ENCODE measurements at places on chromosomes 13 and 19.

DNA sequence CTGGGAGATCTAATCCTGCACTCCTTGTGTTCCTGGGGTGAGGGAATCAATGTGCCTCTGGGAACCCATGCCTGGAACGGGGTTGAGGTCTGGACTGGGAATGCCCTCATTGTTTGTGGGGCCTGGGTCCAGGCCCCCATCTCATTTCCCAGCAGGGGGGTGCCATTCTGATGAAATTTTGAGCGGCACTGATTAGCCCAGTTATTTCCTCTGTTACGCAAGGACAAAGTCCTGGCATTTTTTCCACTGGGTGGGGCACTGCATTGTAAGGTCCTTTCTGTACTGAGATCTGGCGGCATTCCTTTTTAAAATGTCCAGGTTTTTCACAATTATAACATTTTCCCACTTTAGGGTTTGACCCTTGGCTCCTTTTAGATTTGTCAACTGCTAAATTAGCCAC is 14.8 kb downstream of the FPR3 start:
- no peak overlapping the region for H3K27ac ChIP-seq
- no peak overlapping the region for H3K4me3 ChIP-seq

DNA sequence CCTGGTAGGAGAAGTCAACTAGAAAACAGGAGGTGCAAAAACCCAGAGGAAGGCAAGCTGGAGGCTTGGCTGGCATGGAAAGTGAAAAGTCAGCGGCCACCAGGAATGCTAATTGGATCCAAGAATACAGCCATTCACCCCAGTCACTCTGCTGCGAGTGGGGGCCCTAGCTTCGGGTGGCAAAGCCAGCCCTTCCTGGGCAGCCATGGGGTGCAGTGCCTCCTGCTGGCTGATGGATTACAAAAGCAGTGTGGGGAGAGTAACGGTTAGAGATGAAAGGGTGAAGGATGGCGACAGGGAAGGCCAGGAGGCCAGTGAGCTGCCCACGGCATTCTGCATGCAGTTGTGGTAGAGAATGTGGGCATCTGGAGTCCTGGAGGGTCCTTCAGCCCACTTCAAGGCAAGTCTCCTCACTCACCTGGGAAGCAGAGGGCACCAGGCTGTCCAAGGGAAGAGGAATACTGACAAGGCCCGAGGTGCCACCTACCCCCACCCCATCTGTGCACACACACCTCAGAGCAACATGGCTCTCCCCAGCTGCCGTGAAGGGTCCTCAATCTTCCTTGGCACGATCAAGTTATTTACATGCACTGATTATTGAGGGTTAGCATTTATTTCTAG is 20.3 kb upstream of the EPHX3 start:
- H3K4me1 ChIP-seq, result peaks cover 64% of the 10 kb centered on the region
- peak overlapping the region; percentile 72 for H3K27ac ChIP-seq
- peaks cover 34% of the 10 kb centered on the region for H3K36me3 ChIP-seq
- H3K27me3 ChIP-seq, result no peaks in the 10 kb centered on the region
- H3K4me3 ChIP-seq, result no peak overlapping the region
- DNase-seq, result no peak

- no peak overlapping the region for H3K4me3 ChIP-seq
- peak overlapping the region; percentile 43 for H3K27ac ChIP-seq
- H3K27me3 ChIP-seq, result no peaks in the 10 kb centered on the region
- DNase-seq, result no peak
These were observed 427.2 kb downstream of the COG6 start for GRCh38 chr13:40082639-40083038.

DNA sequence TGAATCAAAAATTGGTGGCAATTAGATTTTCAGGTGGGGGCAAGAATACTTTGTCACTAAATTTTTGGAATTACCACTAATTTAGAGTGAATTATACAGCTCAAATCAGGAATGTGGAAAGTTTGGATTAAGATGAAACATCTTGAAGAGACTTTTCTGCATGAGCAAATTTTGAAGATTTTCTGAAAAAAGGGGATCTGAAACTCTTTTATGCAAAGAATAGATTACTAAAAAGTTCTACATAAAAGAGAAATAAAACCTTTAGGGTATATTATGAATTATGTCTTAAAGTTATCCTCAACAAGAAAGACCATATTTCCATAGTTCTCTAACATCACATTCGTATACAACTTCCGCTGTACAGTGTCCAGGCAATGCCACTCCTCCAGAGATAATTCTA is 36.7 kb downstream of the ZNF93 start:
- H3K4me1 ChIP-seq, result no peaks in the 10 kb centered on the region
- H3K27me3 ChIP-seq, result no peaks in the 10 kb centered on the region
- no peak for DNase-seq
- no peak overlapping the region for H3K4me3 ChIP-seq
- no peaks in the 10 kb centered on the region for H3K36me3 ChIP-seq
- no peak overlapping the region for H3K27ac ChIP-seq

DNA sequence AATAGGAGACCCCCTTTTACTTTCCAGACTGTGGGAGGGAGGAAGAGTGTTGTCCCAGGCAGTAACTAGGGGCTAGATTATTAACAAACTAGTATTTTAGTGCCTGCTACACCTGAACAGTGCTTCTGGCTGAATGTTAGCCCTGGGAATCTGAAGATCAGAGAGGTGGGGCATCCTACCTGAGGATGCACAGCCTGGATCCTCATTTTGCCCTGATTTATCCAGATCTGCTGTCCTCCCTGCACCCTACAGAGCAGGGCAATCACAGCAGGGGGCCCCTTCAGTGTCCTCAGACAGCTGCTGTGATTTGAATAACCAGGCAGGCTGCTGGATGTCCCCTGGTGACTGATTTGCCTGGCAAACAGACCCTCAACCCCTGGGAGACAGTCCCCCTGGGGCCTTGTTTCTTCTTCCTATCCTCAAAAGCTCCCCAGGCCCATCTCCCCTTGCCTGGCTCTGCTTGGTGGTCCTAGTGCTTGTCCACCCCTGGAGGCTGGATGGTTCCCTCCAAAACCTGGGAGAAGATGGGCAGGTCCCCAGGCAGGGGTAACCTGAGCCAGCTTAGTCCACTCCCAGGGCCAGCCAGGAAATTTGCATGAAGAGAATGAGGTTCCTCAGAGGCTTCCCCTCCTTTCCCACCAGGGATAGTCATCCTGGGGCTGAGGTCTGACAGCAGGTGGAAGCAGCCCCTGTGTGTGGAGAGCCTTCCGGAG is at the start of gene OVOL3:
Gene OVOL3 (plus strand): TSS at position 657 of the 713 bp plus-strand sequence. CDS start 60 bp downstream, outside the sequence.
- H3K27me3 ChIP-seq, result no peaks in the 10 kb centered on the region
- H3K27ac ChIP-seq, result no peak within 1 kb of the TSS
- peaks cover 9% of the 10 kb centered on the region for H3K4me1 ChIP-seq

DNA sequence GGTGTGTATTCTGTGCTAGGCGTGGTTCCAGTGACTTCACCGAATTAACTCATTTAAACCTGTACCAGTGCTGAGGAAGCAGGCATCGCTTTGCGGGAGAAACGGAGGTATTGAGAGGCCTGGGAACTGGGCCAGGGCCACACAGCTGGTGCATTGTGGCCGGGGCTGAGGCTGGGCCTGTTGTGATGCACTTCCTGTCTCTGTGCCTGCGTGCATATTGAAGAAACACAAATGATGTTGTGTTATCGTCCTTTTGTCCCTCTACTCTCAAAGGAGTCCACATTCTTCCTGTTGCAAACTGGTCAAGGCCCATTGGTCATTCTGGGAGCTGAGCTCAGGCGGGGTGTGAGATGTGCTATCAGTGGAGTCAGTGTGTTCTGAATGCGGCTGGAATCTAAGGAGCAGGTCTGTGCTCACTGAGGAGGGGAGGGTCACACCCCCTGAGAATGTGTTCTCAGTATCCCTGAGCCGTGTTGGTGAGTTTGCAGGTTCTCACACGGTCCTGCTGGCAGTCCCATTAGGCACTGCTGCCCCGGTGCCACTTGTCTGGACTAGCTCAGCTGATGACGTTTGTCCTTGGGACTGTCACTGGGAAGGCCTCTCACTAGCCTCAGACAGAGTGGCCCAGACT is 62.1 kb downstream of the ARHGEF7 start:
- H3K4me1 ChIP-seq, result peaks cover 4% of the 10 kb centered on the region
- H3K27ac ChIP-seq, result peak overlapping the region; percentile 50
- DNase-seq, result peak; percentile 22
- peaks cover 11% of the 10 kb centered on the region for H3K36me3 ChIP-seq
- H3K4me3 ChIP-seq, result no peak overlapping the region
- H3K27me3 ChIP-seq, result no peaks in the 10 kb centered on the region

- peaks cover 12% of the 10 kb centered on the region for H3K27me3 ChIP-seq
- no peak overlapping the region for H3K27ac ChIP-seq
- H3K4me1 ChIP-seq, result no peaks in the 10 kb centered on the region
- no peak overlapping the region for H3K4me3 ChIP-seq
These were observed 31.8 kb downstream of the CACNG6 start for GRCh38 chr19:54023191-54023590.

- H3K4me1 ChIP-seq, result peaks cover 22% of the 10 kb centered on the region
- H3K4me3 ChIP-seq, result no peak overlapping the region
These were observed 213.0 kb downstream of the FOXO1 start for GRCh38 chr13:40453351-40454021.

DNA sequence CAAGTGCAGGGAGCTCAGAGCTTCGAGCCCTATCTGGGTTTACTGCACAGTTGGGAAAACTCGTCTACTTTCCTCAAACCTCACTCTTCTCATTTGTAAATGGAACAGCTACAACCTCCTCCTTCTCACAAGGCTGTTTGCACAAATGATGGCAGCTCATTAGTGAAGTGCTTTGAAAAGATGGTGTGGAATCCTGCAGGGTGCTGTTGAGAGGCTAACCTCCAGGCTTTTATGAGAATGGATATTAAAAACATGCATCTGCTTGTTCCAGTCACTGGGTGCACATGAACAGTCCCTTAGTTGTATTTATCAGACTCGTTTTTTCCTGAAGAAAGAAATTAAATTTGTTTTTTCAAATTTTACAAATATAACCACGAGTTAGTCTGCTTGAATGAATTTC is 36.6 kb downstream of the PCDH8 start:
- DNase-seq, result no peak
- H3K27ac ChIP-seq, result no peak overlapping the region
- no peaks in the 10 kb centered on the region for H3K36me3 ChIP-seq

- no peaks in the 10 kb centered on the region for H3K27me3 ChIP-seq
- H3K4me1 ChIP-seq, result peaks cover 77% of the 10 kb centered on the region
- DNase-seq, result no peak
These were observed 64.7 kb downstream of the COL4A2 start for GRCh38 chr13:110371550-110372465.

DNA sequence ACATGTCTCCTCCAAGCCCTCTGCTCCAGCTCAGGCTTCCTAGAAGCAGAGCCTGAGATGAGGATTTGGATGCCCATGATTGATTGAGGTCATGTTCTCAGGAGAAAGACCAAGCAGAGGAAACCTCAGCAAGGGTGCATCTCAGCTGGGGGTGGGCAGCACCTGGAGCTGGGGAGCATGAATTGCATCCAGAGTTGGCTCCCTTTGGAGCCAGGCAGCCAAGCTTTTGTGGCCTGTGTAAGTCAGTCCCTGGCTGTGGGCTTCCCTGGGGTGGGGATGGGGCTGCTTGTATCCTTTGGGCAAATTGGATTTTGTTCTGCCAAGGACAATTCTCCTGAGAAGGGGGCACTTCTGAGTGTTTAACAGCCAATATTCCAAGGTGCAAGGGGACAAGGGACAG is 91.5 kb upstream of the WASF3 start:
- DNase-seq, result no peak
- H3K36me3 ChIP-seq, result no peaks in the 10 kb centered on the region
- H3K4me3 ChIP-seq, result no peak overlapping the region
- no peaks in the 10 kb centered on the region for H3K4me1 ChIP-seq
- no peak overlapping the region for H3K27ac ChIP-seq

DNA sequence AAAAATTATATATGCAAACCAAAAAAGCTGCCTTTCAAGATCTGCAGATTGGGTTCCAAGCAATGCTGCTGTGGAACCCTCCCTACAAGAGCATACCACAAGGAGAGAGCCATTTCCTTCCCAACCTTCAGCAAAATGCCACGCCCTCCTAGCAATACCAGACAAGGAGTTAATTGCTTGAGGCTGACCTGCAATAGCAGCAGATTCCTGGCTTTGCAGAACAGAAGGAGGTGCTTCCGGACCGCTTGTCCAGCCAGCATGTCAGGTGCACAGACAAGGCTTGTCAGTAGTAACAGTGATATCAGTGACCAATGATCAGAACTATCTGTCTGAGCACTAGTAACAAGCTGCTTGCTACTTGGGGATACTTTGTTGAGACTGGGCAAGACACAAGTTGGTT is 301.6 kb downstream of the FGF14 start:
- H3K4me3 ChIP-seq, result no peak overlapping the region
- H3K36me3 ChIP-seq, result no peaks in the 10 kb centered on the region
- no peak overlapping the region for H3K27ac ChIP-seq
- DNase-seq, result no peak
- H3K4me1 ChIP-seq, result no peaks in the 10 kb centered on the region
- no peaks in the 10 kb centered on the region for H3K27me3 ChIP-seq

DNA sequence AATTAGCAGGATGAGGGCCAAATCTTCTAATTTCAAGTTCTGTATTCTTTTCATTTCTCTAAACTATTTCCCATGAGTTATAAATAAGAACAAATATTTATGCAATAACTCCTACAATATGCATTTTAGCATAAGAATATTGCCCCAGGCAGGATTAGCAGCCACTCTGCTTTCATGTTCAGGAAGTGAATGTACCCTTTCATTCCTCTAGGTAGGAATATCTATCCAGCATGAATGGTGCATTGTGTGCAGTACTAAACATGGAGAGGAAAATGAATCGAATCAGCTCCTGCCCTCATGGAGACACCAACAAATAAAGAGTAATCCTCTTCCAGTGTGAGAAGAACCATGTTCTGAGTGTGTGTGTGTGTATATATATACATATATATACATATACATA is 41.0 kb downstream of the LHFPL6 start:
- H3K4me1 ChIP-seq, result no peaks in the 10 kb centered on the region
- H3K27ac ChIP-seq, result no peak overlapping the region
- H3K4me3 ChIP-seq, result no peak overlapping the region
- no peaks in the 10 kb centered on the region for H3K27me3 ChIP-seq
- DNase-seq, result no peak
- H3K36me3 ChIP-seq, result no peaks in the 10 kb centered on the region

GRCh38 chr13:19957320-19958154 is 990 bp upstream of the ZMYM2 start:
- H3K27me3 ChIP-seq, result no peaks in the 10 kb centered on the region
- peak overlapping the region; percentile 95 for H3K27ac ChIP-seq
- DNase-seq, result peak; percentile 93
- H3K4me3 ChIP-seq, result peak overlapping the region; percentile 78

- H3K27ac ChIP-seq, result no peak overlapping the region
- H3K4me3 ChIP-seq, result no peak overlapping the region
- no peaks in the 10 kb centered on the region for H3K27me3 ChIP-seq
- H3K36me3 ChIP-seq, result peaks cover 36% of the 10 kb centered on the region
- H3K4me1 ChIP-seq, result no peaks in the 10 kb centered on the region
These were observed 123.5 kb downstream of the CRYL1 start for GRCh38 chr13:20401931-20402856.

All from tibial nerve (tissue), 4 donors.